Activated CD8-positive, alpha-beta memory T cell treated with anti-CD3 and anti-CD28 coated beads, Interleukin-2, amount 10 ng/mL, durations not matched to agents 7 days and 5 days (primary cell): ENCODE measurements at places on chromosomes 5 and 9. TPM values are rescaled to one million over a fixed set of nuclear protein-coding genes. Genes with fewer than 3 reads are reported as not detected.

- H3K27ac ChIP-seq, result no peak overlapping the region
- H3K4me3 ChIP-seq, result no peak overlapping the region
- H3K4me1 ChIP-seq, result no peaks in the 10 kb centered on the region
Measured at GRCh38 chr9:136002881-136003280, 41.7 kb upstream of the UBAC1 start.

DNA sequence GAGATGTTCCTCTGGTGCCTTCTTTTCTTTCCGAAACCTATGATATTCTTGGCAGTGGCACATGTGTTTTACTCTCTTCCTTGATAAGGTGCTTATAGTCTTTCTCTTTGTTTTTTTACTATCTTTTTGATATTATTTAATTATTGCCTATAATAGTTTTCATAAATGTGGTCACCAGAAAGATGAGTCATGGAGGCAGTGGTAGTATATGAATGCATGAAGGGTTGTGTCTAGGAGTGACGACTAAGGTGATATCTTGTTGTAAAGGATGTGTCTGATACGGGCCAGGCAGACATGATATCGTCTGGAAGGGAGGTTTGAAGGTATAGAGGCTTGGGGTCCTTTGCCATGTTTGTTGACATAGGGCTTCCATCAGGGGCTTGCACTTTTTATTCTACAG, 36.8 kb downstream of the SLC44A1 start:
- H3K4me1 ChIP-seq, result peaks cover 1% of the 10 kb centered on the region
- no peaks in the 10 kb centered on the region for H3K36me3 ChIP-seq
- no peaks in the 10 kb centered on the region for H3K27me3 ChIP-seq
- DNase-seq, result no peak
- no peak overlapping the region for H3K4me3 ChIP-seq

Gene QRFP
- total RNA-seq, result not detected

Gene COQ4
- total RNA-seq, result 29.8 TPM

GRCh38 chr5:4740156-4740555, 400.0 kb upstream of the ADAMTS16 start:
- no peaks in the 10 kb centered on the region for H3K27me3 ChIP-seq
- H3K27ac ChIP-seq, result no peak overlapping the region
- H3K36me3 ChIP-seq, result no peaks in the 10 kb centered on the region
- DNase-seq, result no peak
- no peaks in the 10 kb centered on the region for H3K4me1 ChIP-seq

Gene SIT1
- total RNA-seq, result 144 TPM

Gene STC2
- total RNA-seq, result 6.7 TPM

Gene PCDHGA8
- total RNA-seq, result not detected

- DNase-seq, result no peak
- no peaks in the 10 kb centered on the region for H3K36me3 ChIP-seq
- no peaks in the 10 kb centered on the region for H3K27me3 ChIP-seq
Measured at GRCh38 chr5:78008356-78008967, 232.3 kb upstream of the TBCA start.

Gene BTNL8
- not detected for total RNA-seq

Gene WDR31
- total RNA-seq, result 1.1 TPM

Gene ANKRD20A1
- not detected for total RNA-seq

DNA sequence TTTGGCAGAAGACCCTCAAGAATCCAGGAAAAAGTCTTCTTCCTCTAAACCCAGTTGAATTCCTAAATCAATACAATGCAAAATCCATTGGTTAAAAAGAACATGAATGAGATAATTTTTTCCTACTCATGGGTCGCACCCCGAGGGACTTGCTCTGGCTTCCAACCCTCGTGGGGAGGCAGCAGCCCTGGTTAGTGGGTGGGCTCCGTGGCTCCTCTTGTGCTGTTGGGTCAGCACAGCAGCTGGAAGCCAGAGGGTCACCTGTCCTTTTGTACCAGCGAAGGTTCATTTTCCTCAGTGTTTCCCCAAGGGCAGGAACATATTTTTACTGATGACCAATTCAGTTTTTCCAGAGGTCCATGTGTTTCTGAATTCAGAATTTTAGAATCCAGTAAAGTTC, 120.6 kb upstream of the S1PR3 start:
- no peaks in the 10 kb centered on the region for H3K4me1 ChIP-seq
- peaks cover 13% of the 10 kb centered on the region for H3K27me3 ChIP-seq
- H3K27ac ChIP-seq, result no peak overlapping the region
- H3K4me3 ChIP-seq, result no peak overlapping the region
- no peak for DNase-seq

Gene SPINK7
- not detected for total RNA-seq

GRCh38 chr5:85896514-85896913, 721.2 kb upstream of the COX7C start:
- DNase-seq, result no peak
- H3K36me3 ChIP-seq, result no peaks in the 10 kb centered on the region
- no peak overlapping the region for H3K27ac ChIP-seq
- no peaks in the 10 kb centered on the region for H3K27me3 ChIP-seq

- H3K27me3 ChIP-seq, result no peaks in the 10 kb centered on the region
- no peaks in the 10 kb centered on the region for H3K4me1 ChIP-seq
- DNase-seq, result no peak
- no peak overlapping the region for H3K27ac ChIP-seq
- no peaks in the 10 kb centered on the region for H3K36me3 ChIP-seq
Measured at GRCh38 chr5:4145511-4145910, 549.9 kb downstream of the IRX1 start.

DNA sequence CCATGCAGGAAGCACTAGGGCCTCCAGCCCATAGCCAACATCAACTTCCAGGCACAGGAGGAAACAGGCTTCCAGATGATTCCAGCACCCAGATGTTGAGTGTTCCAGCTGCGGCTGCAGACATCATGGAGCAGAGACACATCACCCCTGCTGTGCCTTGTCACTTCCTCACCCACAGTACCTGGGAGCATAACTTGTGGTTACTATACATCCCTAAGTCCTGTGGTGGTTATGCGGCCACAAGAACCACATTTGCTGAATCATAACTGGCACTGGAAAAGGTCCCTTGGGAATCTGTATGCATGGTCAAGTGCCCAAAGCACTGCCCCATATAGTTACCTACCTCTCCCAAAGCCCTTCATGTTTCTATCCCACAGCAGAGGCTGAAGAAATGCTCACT, 56.6 kb downstream of the WHRN start:
- H3K36me3 ChIP-seq, result peaks cover 2% of the 10 kb centered on the region
- no peaks in the 10 kb centered on the region for H3K27me3 ChIP-seq
- no peak overlapping the region for H3K4me3 ChIP-seq
- no peak overlapping the region for H3K27ac ChIP-seq
- no peak for DNase-seq

DNA sequence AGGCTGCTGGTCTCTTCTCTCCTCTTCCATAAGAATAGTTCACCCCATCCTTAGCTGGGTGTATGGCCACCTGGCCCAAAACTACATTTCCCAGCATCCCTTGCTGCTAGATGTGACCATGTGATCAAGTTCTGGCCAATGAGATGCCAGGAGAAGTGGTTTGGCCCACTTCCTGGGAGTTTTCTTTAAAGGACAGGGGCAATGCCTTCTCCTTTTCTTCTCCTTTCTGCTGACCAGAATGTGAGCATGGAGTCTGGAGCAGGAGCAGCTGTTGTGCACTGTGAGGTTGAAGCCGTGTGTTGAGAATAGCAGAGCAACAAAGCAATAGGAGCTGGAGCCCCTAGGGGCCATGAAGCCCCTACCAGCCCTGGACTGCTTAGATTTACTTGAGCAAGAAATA, 36.8 kb downstream of the C9orf50 start:
- H3K27me3 ChIP-seq, result peaks cover 5% of the 10 kb centered on the region
- H3K4me3 ChIP-seq, result no peak overlapping the region
- DNase-seq, result peak; percentile 86
- H3K27ac ChIP-seq, result peak overlapping the region; percentile 85
- H3K4me1 ChIP-seq, result peaks cover 67% of the 10 kb centered on the region
- no peaks in the 10 kb centered on the region for H3K36me3 ChIP-seq

DNA sequence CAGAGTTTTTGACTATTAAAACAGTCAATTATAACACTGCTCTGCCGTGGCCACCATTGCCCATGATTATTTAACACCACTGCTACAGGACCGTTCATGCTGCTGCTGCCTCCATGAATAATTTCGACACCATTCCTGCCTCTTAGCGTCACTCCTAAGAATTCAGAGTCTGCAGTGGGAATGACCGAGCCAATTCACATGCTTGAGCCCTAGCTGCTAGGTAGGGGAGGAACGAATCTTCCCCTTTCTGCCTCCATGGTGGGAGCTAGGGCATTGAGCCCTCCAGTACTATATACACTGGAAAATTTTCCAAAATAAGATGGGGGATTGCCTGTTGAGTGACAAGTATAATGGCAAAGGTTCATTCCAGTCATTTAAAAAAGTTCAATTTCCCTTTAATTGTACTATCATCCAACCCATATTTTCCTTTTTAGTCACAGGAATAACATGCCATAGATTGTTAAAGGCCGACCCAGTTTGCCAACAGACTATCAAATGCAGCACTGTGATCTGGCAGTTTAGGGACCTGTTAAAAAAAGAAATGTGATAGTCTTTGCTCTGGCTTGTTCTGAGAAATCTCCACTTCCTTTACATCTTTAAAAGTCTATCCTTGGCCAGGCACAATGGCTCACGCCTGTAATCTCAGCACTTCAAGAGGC, 13.5 kb upstream of the B4GALT1 start:
- no peak overlapping the region for H3K4me3 ChIP-seq
- no peaks in the 10 kb centered on the region for H3K36me3 ChIP-seq
- DNase-seq, result no peak
- H3K4me1 ChIP-seq, result no peaks in the 10 kb centered on the region
- no peak overlapping the region for H3K27ac ChIP-seq

GRCh38 chr5:136525597-136525996, 160.3 kb upstream of the TRPC7 start:
- DNase-seq, result no peak
- no peaks in the 10 kb centered on the region for H3K36me3 ChIP-seq
- H3K27ac ChIP-seq, result no peak overlapping the region

- no peak overlapping the region for H3K27ac ChIP-seq
- no peak overlapping the region for H3K4me3 ChIP-seq
- DNase-seq, result no peak
- no peaks in the 10 kb centered on the region for H3K36me3 ChIP-seq
- H3K4me1 ChIP-seq, result no peaks in the 10 kb centered on the region
- H3K27me3 ChIP-seq, result peaks cover 15% of the 10 kb centered on the region
Measured at GRCh38 chr5:34626036-34626435, 30.1 kb upstream of the RAI14 start.

DNA sequence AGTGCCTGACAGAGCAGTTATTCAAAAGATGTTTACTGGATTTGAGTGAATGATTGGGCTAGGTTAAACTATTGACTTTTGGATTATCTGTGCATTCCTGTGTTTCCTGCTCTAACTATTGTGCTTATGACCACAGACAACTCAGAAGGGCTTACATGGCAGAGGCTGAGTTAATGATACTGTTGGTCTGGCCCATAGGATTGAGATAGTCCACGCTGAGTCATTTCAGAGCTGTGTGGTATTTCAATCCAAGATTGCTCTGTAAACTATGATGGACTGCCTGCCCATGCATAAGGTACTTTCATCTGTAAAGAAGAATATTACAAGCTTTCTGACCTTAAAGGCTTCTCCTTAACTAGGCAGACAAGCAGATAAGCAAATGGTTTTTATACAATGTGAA, 49.1 kb upstream of the SLIT3 start:
- no peaks in the 10 kb centered on the region for H3K36me3 ChIP-seq
- H3K4me3 ChIP-seq, result no peak overlapping the region
- H3K27ac ChIP-seq, result no peak overlapping the region

Gene HAPLN1
- total RNA-seq, result not detected

- no peak overlapping the region for H3K27ac ChIP-seq
- no peak for DNase-seq
- H3K36me3 ChIP-seq, result no peaks in the 10 kb centered on the region
- H3K4me3 ChIP-seq, result no peak overlapping the region
- no peaks in the 10 kb centered on the region for H3K4me1 ChIP-seq
- H3K27me3 ChIP-seq, result no peaks in the 10 kb centered on the region
Measured at GRCh38 chr9:132201139-132201538, 39.3 kb downstream of the NTNG2 start.

GRCh38 chr5:56565644-56566043, 249.7 kb upstream of the MAP3K1 start:
- DNase-seq, result no peak
- no peak overlapping the region for H3K27ac ChIP-seq
- no peak overlapping the region for H3K4me3 ChIP-seq
- H3K27me3 ChIP-seq, result peaks cover 13% of the 10 kb centered on the region
- peaks cover 2% of the 10 kb centered on the region for H3K4me1 ChIP-seq

GRCh38 chr5:113808956-113809355, 295.5 kb downstream of the YTHDC2 start:
- H3K27ac ChIP-seq, result no peak overlapping the region
- no peaks in the 10 kb centered on the region for H3K36me3 ChIP-seq
- H3K4me3 ChIP-seq, result no peak overlapping the region
- no peaks in the 10 kb centered on the region for H3K27me3 ChIP-seq
- no peak for DNase-seq
- H3K4me1 ChIP-seq, result no peaks in the 10 kb centered on the region

Gene SH2D3C
- total RNA-seq, result 75.2 TPM

Gene RGMB
- total RNA-seq, result 1.1 TPM
